ENCODE measurements at places on chromosomes 1 and 21.

GRCh38 chr21:14646893-14647292 lies 100.8 kb upstream of the SAMSN1 start:
- H3K27ac ChIP-seq = no peak overlapping the region
- DNase-seq = no peak
- no peaks in the 10 kb centered on the region for H3K36me3 ChIP-seq
- no peak overlapping the region for H3K4me3 ChIP-seq

DNA sequence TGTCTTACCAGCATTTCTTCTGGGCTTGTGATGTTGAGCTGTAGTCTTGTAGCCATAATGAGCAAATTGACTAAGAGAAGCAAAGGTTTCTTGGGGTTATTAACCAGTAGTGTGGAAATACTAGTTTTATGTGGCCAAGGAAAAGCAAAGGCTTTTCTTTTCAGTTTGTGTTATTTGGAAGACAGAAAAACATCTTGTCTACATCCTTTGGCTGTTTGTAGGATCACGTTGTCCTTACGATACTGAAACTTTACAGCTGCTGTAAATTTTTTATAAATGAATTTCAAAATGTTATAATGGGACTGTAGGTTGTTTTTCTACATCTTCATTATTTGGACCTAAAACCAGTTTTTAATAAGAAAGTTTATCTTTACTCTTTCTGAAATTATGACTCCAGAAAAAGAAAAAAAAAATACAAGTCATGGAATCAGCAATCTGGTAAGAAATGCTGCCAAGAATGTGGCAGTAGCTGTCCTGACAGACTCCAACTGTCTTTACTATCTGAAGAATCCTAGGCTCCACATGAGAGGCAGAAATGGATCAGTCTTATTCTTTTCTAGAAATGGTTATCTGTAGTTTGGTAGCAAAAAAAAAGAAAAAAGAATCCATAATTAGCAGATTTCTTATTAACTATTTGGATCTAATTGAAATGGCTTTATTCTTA lies 41.6 kb upstream of the QSOX1 start:
- H3K4me1 ChIP-seq = no peaks in the 10 kb centered on the region
- H3K4me3 ChIP-seq = no peak overlapping the region
- H3K36me3 ChIP-seq = no peaks in the 10 kb centered on the region

GRCh38 chr1:88499671-88500070 lies 184.4 kb upstream of the PKN2 start:
- H3K4me3 ChIP-seq = no peak overlapping the region
- H3K27me3 ChIP-seq = no peaks in the 10 kb centered on the region
- H3K4me1 ChIP-seq = no peaks in the 10 kb centered on the region
- no peak overlapping the region for H3K27ac ChIP-seq

DNA sequence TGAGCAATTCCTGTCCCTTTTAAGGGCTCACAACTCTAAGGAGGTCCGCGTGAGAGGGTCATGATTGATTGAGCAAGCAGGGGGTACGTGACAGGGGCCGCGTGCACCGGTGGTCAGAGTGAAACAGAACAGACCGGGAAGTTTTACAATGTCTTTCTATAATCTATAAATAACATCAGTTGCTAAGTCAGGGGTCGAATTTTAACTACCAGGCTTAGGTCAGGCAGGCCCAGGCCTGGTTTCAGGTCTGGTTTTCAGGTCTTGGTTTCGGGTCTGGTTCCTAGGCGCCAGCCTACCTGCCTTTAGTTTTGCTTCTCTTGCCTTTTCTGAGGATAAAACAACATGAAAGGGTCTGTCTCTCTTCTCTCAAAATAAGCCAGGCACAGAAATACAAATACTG lies 476.0 kb upstream of the CAMK1G start:
- no peaks in the 10 kb centered on the region for H3K36me3 ChIP-seq
- H3K4me3 ChIP-seq = no peak overlapping the region
- H3K27ac ChIP-seq = no peak overlapping the region
- H3K4me1 ChIP-seq = peaks cover 21% of the 10 kb centered on the region
- no peak for DNase-seq

DNA sequence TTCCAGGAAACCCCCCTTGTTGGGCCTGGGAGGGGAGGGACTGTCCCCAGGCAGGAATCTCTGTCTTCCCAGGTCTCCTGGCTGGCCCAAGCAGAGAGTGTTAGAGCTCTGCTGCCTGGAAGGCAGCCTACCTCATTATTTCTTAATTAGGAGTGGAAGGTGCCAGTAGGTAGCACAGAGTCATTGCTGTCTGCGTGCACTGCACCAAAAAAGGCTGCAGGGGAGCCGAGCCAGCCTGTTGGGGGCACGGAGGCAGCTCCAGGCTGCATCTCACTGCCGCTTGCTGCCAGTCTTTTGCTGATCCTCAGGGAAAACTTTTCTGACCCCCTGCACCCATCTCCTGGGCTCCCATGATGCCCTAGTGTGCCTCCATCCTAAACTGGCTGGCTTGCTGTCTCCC lies 58.1 kb downstream of the LRRN2 start:
- no peaks in the 10 kb centered on the region for H3K36me3 ChIP-seq
- H3K27ac ChIP-seq = no peak overlapping the region
- H3K4me3 ChIP-seq = no peak overlapping the region
- no peaks in the 10 kb centered on the region for H3K27me3 ChIP-seq
- no peak for DNase-seq

GRCh38 chr1:111754984-111755330 lies 744 bp upstream of the DDX20 start:
- peak overlapping the region; percentile 98 for H3K4me3 ChIP-seq
- H3K36me3 ChIP-seq = peaks cover 13% of the 10 kb centered on the region
- H3K27ac ChIP-seq = peak overlapping the region; percentile 98
- peak; percentile 60 for DNase-seq
- no peaks in the 10 kb centered on the region for H3K27me3 ChIP-seq

DNA sequence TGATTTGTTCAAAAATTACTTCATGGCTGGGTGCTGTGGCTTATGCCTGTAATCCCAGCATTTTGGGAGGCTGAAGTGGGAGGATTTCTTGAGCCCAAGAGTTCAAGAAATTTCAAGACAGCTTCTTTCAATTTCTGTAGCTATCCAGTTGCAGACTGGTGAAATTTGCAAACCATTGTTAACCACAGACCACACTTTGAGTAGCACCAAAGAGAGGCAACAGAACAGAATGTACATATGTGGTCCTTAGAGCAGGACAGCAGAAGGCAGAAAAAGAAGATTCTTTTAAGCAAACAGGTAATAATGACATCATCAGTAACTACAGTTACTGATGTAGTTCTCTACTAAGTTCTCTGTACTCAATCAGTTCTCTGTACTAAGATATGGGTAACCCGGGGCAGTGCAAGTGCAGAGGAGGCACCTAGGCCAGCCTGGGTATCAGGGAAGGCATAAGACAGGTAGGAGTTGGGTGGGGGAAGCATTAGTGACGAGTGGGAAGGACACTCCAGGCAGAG lies 5.5 kb upstream of the KLF17 start:
- H3K4me1 ChIP-seq = no peaks in the 10 kb centered on the region
- H3K36me3 ChIP-seq = no peaks in the 10 kb centered on the region
- H3K27me3 ChIP-seq = no peaks in the 10 kb centered on the region
- DNase-seq = no peak
- H3K27ac ChIP-seq = no peak overlapping the region
- H3K4me3 ChIP-seq = no peak overlapping the region

- peak overlapping the region; percentile 82 for H3K4me3 ChIP-seq
- no peak overlapping the region for H3K27ac ChIP-seq
- H3K27me3 ChIP-seq = peaks cover 22% of the 10 kb centered on the region
- peaks cover 20% of the 10 kb centered on the region for H3K4me1 ChIP-seq
- DNase-seq = peak; percentile 82
- no peaks in the 10 kb centered on the region for H3K36me3 ChIP-seq
Measured at GRCh38 chr1:32963746-32964460, 706 bp downstream of the RNF19B start.

- H3K4me3 ChIP-seq = no peak overlapping the region
- no peak for DNase-seq
- H3K36me3 ChIP-seq = no peaks in the 10 kb centered on the region
- H3K27ac ChIP-seq = no peak overlapping the region
- no peaks in the 10 kb centered on the region for H3K4me1 ChIP-seq
- H3K27me3 ChIP-seq = no peaks in the 10 kb centered on the region
Measured at GRCh38 chr1:207719234-207719633, 32.6 kb upstream of the CD46 start.

- peaks cover 3% of the 10 kb centered on the region for H3K4me1 ChIP-seq
- H3K27ac ChIP-seq = no peak overlapping the region
- H3K27me3 ChIP-seq = no peaks in the 10 kb centered on the region
- no peak for DNase-seq
- no peaks in the 10 kb centered on the region for H3K36me3 ChIP-seq
Measured at GRCh38 chr1:198676253-198676652, 37.4 kb downstream of the PTPRC start.

DNA sequence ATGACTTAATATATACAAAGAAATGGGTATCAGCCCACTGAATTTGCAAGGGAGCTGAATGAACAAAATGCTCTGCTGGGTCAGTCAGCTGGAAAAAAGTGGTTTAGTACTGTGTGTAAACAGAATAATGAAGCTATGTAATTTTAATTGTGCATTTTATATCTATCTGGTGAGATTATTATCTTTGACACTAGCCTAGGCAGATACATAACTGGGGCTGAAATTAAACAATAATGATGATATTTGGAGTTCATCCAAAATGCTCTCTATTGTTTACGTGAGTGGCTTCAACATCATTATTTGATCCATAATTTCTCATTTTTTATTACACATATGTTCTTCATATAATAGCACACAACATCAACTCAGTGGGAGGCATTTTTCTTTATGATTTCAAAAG lies 208.5 kb upstream of the SNX7 start:
- no peak overlapping the region for H3K27ac ChIP-seq
- H3K27me3 ChIP-seq = no peaks in the 10 kb centered on the region
- 0 out of 2 replicates have a peak, but pooled peaks cover 9% of the 10 kb centered on the region for H3K4me1 ChIP-seq
- H3K4me3 ChIP-seq = no peak overlapping the region

DNA sequence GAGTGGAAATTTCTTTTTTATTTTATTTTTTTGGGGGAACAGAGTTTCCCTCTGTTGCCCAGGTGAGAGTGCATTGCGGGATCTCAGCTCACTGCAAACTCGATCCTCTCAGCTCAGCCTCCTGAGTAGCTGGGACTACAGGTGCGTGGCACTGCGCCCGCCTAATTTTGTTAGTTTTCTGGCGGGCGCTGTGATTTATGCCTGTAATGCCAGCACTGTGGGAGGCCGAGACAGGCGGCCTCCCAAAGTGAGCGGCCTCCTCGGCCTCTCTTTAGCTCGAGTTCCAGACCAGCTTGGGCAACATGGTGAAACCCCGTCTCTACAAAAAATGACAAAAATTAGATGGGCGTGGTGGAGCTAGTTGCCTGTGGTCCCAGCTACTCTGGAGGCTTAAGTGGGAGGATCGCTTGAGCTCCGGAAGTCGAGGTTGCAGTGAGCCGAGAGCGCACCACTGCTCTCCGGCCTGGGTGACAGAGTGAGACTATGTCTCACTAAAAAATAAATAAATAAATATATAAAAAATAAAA lies 2.7 kb downstream of the GMEB1 start:
- no peak for DNase-seq
- H3K36me3 ChIP-seq = no peaks in the 10 kb centered on the region
- H3K4me1 ChIP-seq = peaks cover 23% of the 10 kb centered on the region
- no peak overlapping the region for H3K4me3 ChIP-seq

DNA sequence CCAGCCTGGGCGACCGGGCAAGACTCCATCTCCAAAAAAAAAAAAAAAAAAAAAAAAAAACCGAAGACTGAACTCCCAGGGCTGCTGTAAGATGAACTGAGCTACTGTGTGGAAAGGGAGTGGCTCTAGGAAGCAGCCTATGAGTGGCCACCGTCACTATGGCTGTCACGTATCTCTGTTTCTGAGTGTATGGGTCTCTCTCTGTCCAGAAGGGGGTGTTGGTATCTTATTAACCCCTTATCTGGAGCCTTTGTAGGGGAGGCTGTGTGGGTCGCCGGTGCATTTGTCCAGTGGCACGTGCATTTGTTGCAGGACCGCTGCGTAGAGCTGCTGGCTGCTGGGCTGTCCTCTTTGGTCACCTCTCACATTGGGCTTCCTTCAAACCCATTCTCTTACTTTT lies 326.6 kb downstream of the CAMTA1 start:
- no peak overlapping the region for H3K27ac ChIP-seq
- no peaks in the 10 kb centered on the region for H3K4me1 ChIP-seq
- DNase-seq = no peak
- no peak overlapping the region for H3K4me3 ChIP-seq

- H3K4me3 ChIP-seq = no peak overlapping the region
- H3K27me3 ChIP-seq = no peaks in the 10 kb centered on the region
- no peak overlapping the region for H3K27ac ChIP-seq
- no peaks in the 10 kb centered on the region for H3K36me3 ChIP-seq
Measured at GRCh38 chr1:209875515-209875914, 47.7 kb downstream of the UTP25 start.

DNA sequence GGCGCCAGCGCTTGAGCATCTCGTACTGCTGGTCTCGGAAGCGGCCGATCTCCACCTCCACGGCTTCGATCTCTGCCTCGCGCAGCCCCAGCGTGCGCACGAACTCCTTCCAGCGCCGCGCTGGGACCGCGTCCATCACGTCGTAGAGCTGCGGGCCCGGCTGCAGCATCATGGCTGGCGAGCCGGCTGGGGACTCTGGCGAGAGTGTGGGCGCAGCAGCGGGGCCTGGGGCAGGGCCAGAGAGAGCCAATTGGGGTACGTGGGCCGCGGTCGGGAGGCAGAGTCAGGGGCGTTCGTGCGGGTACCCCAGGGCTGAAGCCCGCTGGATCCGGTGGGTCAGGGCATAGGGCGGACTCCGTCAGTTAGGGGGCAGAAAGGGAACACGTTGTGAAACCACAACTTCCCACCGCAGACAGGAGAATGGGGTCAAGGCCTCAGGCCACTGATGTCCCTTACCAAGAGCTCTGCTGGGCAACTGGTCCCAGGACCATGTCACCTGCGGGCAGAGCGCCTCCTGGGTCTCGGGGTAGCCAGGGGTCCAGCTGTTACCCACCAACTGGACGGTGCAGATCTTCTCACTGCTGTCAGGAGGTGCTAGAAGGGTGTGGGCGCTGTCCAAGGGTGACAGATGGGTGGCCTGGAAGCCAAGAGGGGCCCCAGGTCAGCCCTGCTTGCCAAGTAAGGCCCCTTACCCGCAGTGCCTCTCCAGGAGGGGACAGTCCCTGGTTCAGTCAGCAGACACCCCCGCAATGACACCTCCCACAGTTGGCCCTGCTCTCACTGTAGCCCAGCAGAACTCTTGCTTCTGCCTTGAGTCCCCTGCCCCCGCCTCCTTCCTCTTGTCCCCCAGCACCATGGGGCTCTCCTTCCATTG lies 4.2 kb downstream of the TNFRSF25 start:
- H3K36me3 ChIP-seq = no peaks in the 10 kb centered on the region
- no peak overlapping the region for H3K4me3 ChIP-seq
- no peak for DNase-seq
- H3K27me3 ChIP-seq = peaks cover 6% of the 10 kb centered on the region
- no peak overlapping the region for H3K27ac ChIP-seq

DNA sequence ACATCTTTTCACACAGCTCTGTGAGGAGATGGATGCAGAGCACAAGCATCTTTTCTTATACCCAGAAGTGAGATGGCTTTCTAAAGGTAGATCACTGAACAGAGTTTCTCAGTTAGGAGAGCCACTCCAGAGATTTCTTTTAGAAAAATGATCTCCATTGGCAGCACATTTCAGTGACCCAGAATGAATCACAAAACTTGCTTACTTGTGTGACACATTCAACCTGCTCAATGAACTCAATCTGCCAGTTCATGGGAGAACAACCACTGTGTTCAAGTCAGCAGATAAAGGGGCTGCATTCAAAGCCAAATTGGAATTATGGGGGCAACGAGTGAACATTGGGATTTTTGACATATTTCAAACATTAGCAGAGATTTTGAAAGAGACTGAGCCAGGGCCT lies 78.3 kb downstream of the UCHL5 start:
- DNase-seq = no peak
- H3K4me1 ChIP-seq = peaks cover 13% of the 10 kb centered on the region
- H3K27me3 ChIP-seq = no peaks in the 10 kb centered on the region
- H3K36me3 ChIP-seq = no peaks in the 10 kb centered on the region
- no peak overlapping the region for H3K4me3 ChIP-seq

All from GM23338 (cell line).